Activated naive CD8-positive, alpha-beta T cell treated with anti-CD3 and anti-CD28 coated beads, Interleukin-2, amount 10 ng/mL, durations not matched to agents 7 days and 5 days (primary cell): ENCODE measurements at places on chromosomes 5 and 9.

- no peak for DNase-seq
Observed at GRCh38 chr5:107619781-107620180, 51.0 kb downstream of the EFNA5 start.

- no peak for DNase-seq
Observed at GRCh38 chr5:35815089-35815936, 41.4 kb upstream of the IL7R start.

DNA sequence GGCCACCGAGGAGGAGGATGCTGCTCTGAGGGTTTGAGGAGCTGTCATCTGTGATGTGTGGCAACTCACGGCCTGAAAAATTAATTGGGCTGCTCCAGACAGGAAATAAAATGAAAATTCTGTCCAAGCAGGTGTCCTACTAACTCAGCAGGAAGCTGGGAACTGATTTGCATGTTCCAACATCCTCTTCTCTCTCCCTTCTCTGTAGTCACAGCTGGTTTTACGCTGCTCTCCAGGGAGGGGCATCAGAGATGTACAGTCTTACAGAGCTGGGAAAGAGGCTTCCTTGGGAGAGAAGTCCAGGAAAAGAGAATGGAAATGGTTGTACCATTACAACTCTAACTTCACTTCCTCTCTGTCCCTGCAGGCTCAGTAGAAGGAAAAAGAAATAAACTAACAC lies 24.2 kb upstream of the SIL1 start:
- no peak for DNase-seq

DNA sequence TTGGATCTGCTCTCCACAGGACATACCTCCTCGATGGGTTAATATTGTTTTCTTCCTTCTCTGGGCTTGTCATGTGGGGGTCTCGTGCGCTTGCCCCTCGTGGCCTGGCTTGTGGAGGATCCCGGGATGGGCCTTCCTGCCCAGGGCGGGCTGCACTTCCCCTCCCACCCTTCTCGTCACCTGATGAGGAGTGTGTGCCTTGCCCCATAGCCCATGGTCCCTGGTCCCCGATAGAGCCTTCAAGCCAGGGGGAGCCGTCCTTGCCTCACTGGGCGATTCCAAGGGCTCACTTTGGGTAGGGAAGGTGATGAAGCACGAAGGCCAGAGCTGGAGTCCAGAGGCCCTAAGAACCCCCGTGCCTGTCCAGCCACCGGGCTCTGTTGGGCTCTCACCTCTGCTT lies 28.7 kb downstream of the DYNC2I2 start:
- no peak for DNase-seq

- DNase-seq = no peak
Observed at GRCh38 chr9:124657516-124657915, 113.6 kb downstream of the NR6A1 start.

- no peak for DNase-seq
Observed at GRCh38 chr5:111935009-111935408, 178.0 kb upstream of the NREP start.

GRCh38 chr5:73865315-73865714 lies 239.3 kb downstream of the ARHGEF28 start:
- DNase-seq = no peak

DNA sequence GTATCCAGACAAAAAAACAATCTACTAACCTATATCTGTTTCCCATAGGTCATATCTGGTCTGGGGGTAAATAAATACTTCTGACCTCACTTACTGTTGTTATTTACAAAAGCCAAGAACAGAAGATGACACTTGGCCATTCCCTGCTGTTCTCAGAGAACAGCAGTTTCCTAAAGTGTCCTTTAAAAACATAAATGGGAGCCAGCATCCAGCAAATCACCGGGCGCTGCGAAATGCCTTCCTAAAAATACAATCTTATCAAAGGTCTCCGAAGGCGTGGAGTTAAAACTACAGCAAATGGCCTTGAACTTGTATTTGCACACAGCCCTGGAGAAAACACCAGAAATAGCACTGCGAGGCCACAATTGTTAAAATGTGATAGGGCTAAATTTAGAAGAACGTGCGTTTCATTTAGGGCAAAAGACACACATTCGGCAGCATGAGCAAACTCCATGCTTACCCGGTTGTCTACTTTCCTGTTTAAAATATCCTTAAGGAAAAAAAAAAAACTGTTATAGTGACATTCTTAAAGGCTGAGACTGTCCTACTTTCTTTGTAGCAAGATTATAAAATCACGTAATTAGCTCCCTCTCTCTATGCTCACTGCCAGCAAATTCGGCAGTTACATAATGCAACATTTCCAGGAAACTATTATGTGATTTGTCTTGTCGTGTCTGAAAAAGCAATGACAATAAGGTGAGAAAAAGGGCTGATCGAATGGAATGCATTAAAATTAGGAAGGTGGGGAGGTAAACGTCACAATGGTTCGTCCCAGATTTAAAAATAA lies 1.5 kb downstream of the NFIL3 start:
- no peak for DNase-seq

DNA sequence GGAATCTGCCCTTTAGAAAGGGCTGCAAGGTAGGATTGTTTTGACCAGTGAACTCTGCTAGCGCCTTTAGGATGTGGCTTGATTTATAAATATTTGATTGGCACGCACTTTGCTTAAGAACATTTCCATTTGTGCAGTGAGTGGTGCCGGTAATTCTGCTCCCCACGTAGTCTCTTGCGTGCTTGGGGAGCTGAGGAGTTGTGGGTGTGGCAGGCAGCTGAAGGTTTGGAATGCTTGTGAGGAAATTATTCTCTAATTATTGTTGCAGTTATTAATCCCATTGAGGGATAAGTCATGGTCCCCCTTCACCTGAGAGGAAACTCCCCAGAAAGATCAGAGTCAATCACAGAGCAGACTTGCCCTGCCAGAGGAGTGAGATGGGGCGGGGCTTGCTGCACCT lies 76.7 kb downstream of the FGF1 start:
- no peak for DNase-seq

GRCh38 chr5:57179262-57180200 lies 5.7 kb downstream of the GPBP1 start:
- DNase-seq = no peak

GRCh38 chr5:172550996-172551395 lies 90.1 kb upstream of the NEURL1B start:
- DNase-seq = no peak

DNA sequence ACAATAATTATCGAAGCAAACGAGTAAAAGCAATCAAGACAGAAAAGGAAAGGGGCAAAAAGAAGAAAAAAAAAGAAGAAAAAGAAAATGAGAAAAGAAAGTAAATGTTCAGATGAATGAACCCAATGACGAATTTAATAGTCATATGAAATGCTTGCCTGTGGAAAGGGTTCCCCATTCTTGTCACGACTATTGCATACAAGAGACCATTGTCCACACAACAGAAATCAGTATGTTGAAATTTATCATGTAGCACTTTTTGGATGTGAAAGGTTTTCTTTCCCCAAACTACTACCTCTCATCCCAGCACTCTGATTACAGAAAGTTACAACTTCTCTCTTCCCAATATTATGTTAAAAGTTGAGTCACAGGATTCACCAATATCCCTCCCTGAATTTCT lies 162.4 kb downstream of the ZDHHC21 start:
- DNase-seq = no peak

DNA sequence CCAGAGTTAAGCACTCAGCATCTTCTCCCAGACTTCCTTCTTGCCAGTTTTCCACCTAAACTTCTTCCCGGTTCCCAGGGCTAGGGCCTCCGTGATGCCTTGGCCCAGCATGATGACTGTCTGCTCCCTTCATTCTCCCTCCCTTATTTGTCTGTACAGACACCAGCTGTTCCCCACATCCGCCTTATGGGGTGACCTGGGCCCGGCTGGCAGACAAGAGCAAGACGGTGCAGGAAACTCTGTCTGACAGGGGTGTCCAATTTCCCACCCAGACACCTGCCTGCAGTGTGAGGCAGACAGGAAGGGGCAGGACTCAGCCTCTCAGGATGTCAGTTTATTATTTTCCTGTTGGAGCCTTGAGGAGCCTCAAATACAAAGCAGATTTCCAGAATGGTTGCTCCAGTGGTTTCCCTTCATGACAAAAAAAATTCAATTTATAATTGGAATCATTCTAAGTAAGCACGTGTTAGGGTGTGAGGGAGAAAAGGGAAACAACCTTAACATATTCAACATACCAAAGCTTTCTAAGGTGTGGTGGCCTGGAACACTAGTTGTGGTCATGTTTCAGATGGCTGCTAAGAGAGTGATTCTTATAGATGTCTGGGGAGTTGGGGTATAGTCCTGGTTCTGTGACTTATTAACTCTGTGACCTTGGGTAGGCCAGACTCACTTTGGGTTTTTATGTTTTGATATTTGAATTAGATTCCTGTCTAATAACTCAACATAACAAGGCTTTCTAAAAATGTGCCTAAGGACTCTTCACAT lies 234.5 kb downstream of the PAPPA start:
- no peak for DNase-seq
